ENCODE measurements at places on chromosomes 3 and 15.

- no peak for DNase-seq
Observed at GRCh38 chr15:96273317-96274086, 57.0 kb upstream of the NR2F2 start.

DNA sequence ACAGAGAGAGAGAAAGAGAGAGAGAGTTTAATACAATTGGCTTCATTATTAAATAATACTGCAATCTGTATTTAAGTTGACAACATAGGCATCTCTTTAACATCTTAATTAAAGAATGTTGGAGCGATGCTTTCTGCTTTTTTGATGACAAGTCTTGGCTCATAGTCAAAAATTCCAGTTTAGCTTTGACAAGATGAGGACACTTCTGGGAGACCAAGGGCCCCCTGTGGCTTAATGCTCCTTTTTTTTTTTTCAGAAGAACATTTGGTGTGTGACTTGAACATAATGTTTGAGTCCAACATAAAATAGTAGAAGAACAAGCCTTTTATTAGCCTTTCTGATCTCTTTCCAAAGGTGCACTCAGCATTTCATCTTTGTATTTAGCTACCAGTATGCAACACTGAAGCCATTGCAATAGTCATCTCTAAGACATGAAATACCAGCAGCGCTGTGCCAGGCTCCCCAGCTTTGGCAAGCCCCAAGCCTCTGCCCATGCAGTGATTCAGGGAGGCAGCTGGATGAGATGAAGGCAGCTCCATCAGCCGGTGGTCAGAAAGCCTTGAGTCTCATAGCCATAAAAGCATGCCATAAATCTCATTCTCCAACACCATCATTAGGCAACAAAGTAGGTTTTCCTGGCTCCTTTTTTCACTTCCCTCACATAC lies 349.4 kb upstream of the SEMA6D start:
- DNase-seq = no peak

- no peak for DNase-seq
Observed at GRCh38 chr3:66494959-66495667, 5.7 kb downstream of the LRIG1 start.

GRCh38 chr3:157078131-157078810 lies 81.7 kb downstream of the CCNL1 start:
- DNase-seq = no peak

GRCh38 chr15:98683831-98684230 lies 35.5 kb downstream of the IGF1R start:
- DNase-seq = no peak

DNA sequence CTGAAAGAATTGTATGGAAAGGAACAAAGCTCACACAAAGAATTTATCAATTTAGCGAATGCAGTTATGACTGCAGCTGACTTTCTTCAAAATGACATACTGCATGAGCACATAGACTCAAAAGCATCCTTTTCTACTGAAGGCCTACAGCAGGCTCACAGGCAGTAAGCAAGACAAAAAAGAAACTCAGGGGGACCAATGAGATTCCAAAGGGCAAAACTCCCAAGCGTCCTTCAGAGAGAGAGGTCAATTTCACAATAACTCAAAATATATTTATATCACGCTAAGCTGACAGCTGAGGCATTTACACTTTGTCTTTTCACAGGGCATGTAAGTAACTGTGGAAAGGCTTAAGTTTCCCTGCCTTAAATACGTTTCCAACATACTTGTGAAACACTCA lies 427.9 kb upstream of the RASGRP1 start:
- no peak for DNase-seq

DNA sequence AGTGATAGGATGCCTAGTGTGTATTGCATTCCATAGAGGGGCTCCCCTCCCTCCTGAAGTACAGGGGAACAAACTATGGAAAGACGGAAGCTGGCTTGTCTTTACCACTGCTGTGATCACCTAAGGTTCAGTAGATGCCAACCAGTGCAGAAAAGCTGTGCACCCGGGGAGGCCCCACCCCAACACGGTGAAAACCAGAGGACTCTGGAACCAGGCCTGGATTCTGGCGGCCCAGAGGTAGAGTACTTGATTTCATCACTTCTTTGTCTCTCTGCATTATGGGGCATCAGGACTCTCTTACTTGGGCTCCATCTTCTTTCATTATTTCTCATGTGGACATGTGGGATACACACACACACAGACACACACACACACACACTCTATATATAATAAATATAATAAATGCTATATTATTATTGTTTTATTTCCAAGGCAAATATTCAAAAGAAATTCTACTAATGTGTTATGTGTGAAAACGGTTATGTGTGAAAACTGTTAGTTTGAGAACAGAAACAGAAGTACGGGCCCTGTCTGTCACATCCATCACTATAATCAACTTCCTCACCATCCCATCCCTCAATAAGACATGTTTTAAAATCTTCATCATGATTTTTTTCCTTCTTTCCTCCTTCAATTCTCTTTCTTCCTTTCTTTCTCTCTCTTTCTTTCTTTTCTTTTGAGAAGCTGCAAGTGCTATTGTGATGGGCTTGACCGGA lies 152.4 kb upstream of the CMC1 start:
- no peak for DNase-seq

DNA sequence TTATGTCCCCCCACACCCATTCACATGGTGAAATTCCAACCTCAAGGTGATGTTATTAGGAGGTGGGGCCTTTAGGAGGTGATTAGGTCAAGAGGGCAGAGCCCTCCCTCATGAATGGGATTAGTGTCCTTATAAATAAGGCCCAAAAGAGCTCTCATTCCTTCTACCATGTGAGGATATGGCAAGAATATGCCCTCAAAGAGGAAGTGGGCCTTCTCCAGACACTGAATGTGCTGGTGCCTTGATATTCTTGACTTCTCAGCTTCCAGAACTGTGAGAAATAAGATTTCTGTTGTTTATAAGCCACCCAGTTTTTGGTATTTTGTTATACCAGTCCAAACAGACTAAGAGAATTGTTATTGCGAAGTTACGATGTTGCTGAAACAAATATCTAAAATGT lies 94.4 kb downstream of the ANKRD28 start:
- no peak for DNase-seq

DNA sequence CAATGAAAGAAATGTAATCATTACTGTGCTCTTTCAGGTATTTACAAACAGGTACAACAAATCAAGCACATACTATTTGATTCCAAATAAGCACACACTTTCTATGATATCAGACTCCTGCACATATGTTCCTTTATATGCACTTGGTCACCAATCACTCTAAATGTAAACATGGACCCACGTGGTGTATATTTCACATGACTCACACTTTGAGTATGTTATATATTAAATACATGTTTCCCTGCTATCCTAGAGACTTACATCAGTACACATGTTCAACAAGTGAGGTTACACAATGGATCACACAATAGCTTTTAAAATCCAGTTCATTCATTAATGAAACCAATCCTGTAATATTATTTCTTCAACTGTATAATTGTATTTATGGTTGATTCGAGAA lies 683.5 kb downstream of the NR2F2 start:
- no peak for DNase-seq

- no peak for DNase-seq
Observed at GRCh38 chr3:23600167-23600871, 205.4 kb upstream of the UBE2E1 start.

DNA sequence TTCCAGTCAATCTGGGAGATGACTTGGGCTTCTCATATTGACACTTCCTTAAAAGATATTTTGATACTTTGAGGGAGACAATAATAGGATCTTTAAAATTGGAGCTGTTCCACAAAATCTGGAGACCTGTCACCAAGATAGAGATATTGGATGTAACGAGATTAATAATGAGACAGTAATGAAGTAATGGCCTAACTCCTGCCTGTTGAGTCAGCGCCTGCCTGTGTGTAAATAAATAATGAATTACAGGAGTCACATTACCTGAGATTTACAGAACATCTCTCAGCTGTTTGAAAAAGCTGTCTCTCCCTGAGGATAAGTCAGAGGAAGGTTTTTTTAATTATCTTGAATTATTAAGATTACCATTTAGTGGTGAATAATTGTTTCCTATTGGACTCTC lies 43.8 kb upstream of the MITF start:
- DNase-seq = no peak

DNA sequence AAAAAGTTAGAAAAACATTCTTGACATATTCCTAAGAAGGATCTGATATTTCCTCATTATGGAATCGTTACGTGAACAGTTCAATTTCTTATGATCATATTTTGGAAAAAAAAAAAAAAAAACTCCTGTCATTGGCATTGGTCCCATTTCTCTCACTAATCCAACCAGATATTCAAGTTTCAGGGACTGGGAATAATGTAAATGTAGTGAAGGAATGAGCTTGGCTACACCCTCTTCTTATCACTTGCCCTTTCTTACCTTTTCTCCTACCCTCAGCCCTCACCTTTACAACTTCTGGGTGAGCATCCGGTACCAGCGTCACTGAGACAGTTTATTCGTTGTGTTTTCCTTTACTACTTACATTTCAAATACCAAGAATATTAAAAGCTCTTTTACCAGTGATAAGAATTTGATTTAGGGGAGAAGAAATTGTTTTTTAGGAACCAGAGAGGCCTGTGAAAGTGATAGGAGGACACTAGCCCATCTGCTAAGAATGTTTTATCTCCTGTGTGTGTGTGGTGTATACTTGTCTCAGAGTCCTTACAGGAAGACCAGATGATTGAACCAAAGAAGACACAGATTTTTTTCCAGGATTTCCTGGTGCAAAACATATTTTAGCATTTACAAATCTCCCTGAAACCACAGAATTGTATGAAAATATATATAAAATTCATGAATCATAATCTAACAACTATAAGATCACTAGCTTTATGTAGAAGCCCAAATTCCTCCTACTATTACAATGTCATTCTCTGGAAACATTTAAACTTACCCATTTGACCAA lies 946.7 kb downstream of the ZPLD1 start:
- no peak for DNase-seq

DNA sequence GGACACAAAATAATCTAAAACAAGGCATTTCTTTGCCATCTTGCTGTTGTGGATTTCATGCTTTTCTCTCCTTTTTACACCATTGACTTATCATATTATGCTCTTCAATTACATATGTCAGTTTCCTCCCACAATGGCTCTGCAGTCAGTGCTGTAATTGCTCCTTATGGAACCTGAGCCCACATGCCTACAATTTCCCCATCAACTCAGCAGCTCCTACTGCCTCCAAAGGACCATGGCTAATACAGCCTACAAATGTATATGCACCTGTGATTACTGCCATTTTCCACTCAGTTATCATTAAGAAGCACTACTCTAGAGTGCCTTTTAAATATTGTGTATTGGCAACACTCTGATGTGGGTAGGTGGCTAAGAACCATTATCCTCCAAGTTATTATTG lies 30.8 kb downstream of the RTP4 start:
- no peak for DNase-seq

GRCh38 chr3:12401208-12401607 lies 83.1 kb upstream of the TSEN2 start:
- no peak for DNase-seq

DNA sequence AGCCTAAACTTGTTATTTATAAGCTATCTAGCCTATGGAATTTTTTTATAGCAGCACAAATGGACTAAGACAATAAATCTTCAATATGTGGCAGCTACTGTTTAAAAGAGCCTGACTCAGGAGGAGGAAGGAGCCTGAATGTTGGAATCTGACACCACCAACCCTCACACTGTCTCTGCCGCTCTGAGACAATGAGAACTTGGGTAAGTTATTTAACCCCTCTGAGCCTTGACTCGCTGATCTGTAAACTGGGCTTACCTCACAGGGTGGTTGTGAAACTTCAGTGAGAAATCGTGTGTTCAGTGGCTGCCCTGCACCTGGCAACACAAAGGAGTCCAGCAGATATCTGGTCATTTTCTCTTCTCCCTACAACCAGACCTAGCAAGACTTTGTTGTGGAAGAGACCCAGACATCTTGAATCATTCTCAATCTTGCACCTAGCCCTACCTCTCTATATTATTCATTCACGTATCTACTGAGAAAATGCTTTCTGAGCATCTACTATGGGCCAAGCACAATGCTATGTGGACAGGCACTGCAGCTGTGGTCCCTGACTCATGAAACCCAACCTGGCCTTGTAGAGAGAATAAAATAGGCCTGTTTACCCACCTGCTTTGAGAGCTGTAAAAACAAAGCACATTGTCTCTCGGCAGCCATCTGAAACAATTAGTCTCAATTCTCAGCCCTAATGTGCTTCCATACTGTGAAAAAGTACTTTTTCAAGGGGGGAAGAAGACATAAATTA lies 81.9 kb upstream of the SLC25A36 start:
- DNase-seq = no peak

DNA sequence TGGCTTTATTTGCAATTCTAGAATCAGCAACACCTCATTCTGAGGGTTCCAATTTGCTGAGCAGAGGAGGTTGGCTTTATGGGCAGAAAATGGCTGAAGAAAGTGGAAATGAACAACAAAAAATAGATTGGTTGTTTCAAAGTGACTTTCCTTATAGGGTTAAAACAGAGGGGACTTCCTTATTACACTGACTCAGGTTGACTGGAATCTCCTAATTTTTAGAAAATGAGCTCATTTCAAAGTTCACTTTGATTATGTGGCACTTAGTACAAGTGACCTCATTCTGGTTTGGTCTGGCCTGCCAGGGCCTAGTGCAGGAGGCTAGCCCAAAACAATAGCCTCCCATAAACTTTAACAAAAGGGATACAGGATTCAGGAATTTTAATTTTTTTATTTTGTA lies 41.4 kb downstream of the NFKBIZ start:
- no peak for DNase-seq

DNA sequence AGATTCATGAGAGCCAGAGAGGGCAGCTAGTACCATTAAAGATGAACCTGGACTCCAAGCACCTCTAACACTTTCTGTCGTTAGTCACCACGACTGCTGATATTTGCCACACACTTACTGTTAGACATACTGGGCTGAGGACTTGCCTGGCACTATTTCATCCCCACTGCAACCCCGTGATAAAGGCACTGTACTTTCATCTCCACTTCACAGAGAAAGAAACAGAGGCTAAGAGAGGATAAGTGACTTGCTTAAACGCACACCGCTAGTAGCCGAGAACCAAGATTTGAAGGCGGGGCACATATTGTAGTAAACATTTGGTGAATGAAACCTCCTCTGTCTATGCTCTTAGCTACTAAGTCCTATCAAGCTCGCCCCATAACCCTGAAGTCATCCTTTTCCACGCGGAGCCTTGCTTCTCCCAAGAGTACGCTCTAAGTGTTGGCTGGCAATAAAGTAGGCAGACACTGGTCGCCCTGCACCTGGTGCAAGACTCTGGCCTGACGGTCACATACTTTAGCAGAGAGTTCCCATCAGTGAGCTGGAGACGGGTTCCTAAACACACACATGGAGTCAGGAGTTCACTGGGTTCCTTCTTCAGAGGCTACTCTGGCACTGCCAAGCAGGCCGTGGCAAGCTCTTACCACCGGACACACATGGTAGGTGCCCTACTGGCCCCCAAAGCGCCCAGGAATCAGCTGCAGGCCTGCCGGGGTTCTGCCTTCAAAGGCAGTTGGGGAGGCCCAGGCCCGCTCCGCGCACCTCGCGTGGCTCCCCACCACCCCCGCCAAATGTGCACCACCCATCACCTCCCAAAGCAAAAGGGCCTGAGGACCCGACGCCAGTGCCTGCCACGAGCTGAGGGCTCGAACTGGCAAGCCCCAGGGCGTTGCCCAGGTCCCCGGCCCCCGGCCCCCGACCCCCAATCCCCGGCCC lies 951 bp downstream of the POMGNT2 start:
- DNase-seq = no peak
